ENCODE measurements at places on chromosomes 16 and 17.
A peak's percentile ranks its signal among the peaks of the same experiment; 100 is the strongest.

GRCh38 chr17:83174362-83175118 is 95.1 kb downstream of the METRNL start:
- peak; percentile 67 for DNase-seq

- DNase-seq, result no peak
These were observed 3.2 kb downstream of the MPV17L start for GRCh38 chr16:15398618-15399316.

DNA sequence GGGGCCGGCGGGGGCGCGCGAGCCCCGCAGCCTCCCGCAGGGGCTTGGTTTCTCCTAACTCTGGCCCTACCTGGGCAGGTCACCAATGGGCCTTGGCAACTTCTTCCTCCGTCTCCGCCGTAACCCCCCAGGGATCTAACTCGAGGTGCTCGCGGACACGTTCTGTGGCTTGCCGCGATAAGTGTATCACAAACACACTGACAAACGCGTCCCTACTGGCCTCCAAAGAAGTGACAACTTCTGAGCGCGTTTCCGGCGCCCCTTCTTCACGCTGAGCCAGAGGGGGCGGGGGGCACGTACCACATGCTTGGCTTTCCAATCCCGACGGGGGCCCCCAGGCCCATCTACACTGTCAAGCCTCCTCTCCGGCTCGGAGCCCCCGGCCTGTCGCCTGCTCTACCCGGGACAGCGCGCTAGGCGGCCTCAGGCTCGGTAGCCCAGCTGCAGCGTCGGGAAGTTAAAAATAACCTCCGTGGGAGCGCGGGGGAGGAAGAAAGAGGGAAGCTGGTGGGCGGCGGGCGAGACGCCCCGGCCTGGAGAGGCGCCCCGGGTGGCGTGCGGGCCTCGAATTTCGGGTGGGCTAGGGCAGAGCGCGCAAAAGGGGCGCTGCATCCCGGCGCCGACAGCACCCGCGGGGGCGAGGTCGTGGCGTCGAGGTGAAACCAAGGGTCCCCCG is 725 bp upstream of the SPHK1 start:
- peak; percentile 78 for DNase-seq

- DNase-seq, result peak; percentile 99
These were observed 8.2 kb upstream of the COL1A1 start for GRCh38 chr17:50209472-50210239.
